Left ventricle myocardium inferior (tissue), 1 donor: ENCODE measurements at places on chromosomes 12 and 14. TPM values are rescaled to one million over a fixed set of nuclear protein-coding genes. Genes with fewer than 3 reads are reported as not detected.

DNA sequence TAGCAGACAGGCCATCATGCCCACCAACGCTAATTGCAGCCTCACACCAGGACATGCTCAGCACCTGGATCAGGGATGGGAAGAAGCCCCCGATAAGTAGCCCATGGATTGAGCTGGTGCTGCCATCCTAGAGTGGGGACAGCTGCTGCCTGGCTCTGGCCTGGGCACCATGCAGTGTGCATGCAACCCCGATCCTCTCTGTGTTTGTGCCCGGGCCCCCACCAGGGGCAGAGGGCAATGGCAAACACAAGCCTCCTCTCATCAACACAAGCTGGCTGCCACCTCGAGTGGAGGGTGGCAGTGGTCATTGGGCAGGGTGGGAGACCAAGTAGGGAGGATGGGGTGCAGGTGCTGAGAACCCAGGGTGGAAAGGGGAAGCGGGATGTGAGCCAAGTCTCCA lies 23.3 kb upstream of the SOCS2 start:
- DNase-seq = no peak

GRCh38 chr12:56375598-56376434 lies 13.2 kb upstream of the APOF start:
- no peak for DNase-seq

- no peak for DNase-seq
Measured at GRCh38 chr14:65957631-65958205, 528.5 kb upstream of the CCDC196 start.

GRCh38 chr12:125166041-125166440 lies 100.8 kb downstream of the AACS start:
- DNase-seq = no peak

The DTX1 gene
- 1.5 TPM for total RNA-seq

The SSPN gene
- total RNA-seq = 67.4 TPM

DNA sequence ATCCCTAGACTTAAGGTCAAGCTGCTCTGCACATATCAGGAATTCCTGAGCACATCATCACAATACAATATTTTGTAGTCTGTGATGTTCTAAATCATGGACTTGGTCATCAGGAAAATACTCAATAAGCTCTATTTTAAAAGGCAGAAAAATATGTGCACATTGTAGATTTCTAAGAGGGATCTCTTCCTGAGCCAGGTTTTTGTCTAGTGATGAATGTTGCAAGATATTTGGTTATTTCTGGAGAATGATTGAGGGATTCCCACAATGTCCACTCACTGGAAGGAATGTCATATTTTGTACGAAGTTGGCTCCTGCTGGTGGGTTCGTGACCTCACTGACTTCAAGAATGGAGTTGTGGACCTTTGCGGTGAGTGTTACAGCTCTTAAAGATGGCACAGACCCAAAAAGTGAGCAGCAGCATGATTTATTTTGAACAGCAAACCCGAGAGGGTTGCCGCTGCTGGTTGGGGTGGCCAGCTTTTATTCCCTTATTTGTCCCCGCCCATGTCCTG lies 300.9 kb upstream of the DCN start:
- no peak for DNase-seq

The MANSC4 gene
- total RNA-seq = not detected

The HOTAIR gene
- total RNA-seq = not detected

GRCh38 chr12:6178981-6179761 lies 21.0 kb upstream of the CD9 start:
- no peak for DNase-seq

The KRT1 gene
- not detected for total RNA-seq

GRCh38 chr14:103179094-103179493 lies 55.8 kb downstream of the TNFAIP2 start:
- DNase-seq = no peak

DNA sequence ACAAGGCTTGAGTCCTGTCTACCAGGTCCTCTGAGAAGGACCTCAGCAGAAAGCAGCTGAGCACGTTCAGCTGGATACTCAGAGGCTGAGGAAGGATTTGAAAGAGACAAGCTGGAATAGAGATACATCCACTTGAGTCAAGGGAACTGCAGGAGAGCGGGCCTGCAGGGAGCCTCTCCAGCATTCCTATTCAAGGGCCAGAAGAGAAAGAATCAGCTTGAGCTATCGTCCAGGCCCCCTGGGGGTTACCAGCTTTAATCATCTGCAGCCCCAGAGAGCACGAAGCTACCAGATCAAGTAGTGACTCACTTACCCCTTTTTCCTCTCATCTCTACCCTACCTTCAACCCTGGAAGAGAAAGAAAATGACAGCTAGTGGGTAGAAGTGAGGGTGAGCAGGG lies 80.9 kb downstream of the NDUFA12 start:
- DNase-seq = no peak

The NAV3 gene
- total RNA-seq = 1.5 TPM

DNA sequence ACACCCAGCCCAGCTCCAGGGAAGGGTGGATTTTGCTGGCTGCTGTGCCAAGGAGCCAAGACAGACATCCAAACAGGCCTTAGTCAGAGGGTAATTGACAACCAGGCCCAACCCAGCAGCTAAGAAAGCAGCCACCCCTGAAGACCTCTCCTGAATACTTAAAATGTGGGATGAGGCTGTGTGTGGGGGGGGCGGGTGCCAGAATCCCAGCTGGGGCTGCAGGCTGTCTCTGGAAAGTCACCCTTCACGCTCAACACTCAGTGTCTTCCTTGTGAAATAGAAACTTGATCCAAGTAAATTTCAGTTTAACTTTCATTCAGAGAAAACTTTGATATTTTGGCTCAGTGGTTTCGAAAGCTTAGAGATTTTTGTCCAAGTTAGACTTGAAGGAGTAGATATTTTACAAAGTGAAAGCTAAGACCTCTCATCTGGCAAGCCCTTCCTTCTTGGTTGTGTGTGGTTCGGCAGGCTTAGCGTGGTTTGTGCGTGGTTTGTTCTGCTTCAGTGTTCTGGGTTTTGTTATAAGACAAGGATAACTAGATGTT lies 5.1 kb downstream of the PAPLN start:
- no peak for DNase-seq
